ELR (cell line): ENCODE measurements at places on chromosomes 7 and 10.

GRCh38 chr10:36681751-36682632 is 443.4 kb upstream of the ANKRD30A start:
- peak; percentile 44 for DNase-seq

DNA sequence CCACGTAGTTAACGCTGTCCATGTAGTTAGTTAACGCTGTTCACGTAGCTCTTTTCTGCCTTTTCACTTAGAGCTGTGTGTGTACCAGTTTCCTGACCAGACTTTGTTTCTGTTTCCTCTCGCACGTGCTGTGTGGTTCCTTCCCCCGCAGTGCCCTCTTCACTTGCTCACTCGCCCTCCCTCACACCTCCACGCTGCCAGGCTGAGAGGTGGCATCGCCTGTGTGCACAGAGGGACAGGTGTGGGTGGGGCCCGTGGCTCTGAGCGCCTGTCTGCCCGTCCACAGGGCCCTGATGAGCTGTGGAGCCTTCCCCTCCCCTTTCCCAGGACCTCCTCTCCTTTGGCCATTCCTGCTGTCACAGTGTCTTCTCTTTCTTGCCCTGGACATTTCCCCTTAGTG is 30.6 kb downstream of the WDR37 start:
- DNase-seq: no peak

- no peak for DNase-seq
Measured at GRCh38 chr7:113880559-113880958, 38.2 kb downstream of the PPP1R3A start.

DNA sequence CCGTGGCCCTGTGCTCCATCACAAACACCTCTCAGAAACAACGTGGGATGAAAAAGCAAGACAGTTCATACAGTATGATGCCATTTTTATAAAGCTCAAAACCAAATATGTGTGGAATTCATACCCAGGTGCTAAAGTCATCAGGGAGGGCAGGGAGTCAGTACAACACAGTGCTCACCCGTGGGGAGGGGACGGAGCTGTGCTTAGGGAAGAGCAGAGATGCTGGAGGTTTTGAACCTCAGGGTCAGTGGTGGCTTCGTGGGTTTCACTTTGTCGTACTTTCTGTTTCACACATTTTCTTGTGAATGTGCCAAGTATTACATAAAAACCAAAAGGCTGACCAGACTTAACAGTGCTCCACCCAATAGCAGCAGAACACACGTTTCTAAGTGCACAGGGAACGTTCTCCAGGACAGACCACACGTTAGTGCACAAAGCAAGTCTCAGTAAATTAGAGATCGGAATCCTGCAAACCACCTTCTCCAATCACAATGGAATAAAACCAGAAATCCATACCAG is 21.2 kb downstream of the ZMIZ2 start:
- DNase-seq: peak; percentile 42

GRCh38 chr10:127923646-127924045 is 16.7 kb downstream of the PTPRE start:
- no peak for DNase-seq

DNA sequence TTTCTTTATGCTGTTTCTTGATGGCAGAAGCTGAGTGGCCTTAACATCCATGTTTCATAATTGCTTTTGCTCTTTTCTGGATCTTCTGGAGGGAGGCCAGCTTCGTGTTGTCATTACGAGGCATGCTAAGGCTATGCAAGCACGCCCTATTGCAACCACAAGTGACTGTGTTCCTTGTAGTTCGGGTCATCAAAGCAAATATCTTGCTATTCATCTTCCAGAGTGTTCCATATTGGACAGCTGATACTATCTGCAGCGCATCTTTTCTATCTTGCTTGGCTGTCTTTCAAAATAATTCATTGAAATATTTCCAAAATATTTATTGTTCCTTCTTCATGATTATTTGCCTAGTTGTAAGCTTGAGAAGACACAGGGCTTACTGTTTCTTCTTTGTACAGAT is 5.0 kb downstream of the EPHB6 start:
- peak; percentile 16 for DNase-seq

- DNase-seq: no peak
Measured at GRCh38 chr10:123896246-123896927, 4.8 kb upstream of the CPXM2 start.

GRCh38 chr7:116524221-116524608 is 621 bp upstream of the CAV1 start:
- no peak for DNase-seq

- peak; percentile 19 for DNase-seq
Measured at GRCh38 chr7:98285157-98286092, 3.9 kb downstream of the BRI3 start.

DNA sequence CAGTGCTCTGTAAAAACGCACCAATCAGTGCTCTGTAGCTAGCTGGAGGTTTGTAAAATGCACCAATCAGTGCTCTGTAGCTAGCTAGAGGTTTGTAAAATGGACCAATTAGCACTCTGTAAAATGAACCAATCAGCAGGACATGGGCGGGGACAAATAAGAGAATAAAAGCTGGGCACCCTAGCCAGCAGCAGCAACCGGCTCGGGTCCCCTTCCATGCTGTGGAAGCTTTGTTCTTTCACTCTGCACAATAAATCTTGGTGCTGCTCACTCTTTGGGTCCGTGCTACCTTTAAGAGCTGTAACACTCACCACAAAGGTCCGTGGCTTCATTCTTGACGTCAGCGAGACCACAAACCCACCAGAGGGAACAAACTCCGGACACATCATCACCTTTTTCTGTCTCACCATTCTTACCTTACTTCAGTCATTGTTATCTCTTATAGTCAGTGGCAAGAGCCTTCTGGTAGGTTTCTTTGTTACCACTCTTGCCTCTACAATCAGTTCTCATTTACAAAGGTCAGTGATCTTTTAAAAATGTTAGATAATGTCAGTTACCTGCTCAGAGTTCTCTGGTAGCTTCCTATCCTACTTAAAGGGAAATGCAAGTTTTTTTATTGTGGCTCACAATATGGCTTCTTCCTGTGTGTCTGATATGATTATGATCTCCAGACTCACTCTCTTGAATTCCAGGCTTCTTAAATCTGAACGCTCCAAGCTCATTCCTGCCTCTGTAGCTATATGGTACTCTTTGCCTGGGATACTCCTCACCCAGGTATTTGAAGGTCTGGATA is 4.5 kb downstream of the STAM start:
- DNase-seq: no peak

DNA sequence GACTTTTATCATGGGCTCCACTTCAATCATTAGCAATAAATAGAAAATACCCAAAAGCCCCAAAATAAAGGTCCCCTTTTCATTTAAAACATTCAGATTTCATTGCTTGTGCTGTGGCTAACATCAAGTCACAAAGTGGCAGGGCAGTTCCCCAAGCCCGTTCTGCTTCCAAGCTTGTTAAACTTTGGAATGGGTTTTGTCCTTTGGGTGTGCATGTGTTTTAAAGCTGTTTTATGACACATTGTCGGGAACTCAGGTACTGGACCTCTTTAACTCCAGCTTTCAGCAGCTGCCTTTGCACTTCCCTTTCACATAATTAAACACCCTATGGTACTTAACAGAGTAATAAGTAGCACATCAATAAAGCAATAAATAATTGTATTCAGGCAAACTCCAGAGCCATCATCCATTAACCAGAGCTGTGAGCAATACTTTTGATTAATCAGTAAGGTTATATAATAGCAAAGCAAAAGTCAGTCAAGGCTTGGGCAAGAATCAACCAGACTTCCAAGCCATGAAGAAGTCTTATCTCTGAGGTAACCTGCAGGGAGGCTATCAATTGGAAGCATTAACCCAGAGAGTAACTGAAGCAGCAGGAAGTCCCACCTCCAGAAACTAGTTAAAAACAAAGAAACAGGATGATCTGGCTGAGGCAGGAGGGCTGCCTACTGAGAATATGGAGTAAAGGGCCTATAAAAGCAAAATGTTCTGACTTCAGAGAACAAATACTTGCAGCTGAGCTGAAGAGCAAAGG is 56.1 kb upstream of the ARID5B start:
- DNase-seq: no peak

DNA sequence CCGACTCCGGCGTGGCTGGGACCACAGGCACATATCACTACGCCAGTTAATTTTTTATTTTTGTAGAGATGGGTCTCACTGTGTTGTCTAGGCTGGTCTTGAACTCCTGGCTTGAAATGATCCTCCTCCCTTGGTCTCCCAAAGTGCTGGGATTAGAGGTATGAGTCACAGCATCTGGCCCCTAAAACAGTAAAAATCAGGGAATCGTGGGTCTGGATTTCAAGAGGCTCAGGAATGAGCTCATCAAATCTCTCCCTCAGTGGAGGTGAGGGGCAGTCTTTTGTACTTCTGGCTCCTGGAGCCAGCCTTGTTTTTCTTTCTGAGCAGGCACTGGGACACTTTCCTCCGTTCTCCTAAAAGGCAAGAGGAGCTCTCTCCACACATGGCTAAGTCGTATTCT is 32.1 kb upstream of the RHEB start:
- no peak for DNase-seq

DNA sequence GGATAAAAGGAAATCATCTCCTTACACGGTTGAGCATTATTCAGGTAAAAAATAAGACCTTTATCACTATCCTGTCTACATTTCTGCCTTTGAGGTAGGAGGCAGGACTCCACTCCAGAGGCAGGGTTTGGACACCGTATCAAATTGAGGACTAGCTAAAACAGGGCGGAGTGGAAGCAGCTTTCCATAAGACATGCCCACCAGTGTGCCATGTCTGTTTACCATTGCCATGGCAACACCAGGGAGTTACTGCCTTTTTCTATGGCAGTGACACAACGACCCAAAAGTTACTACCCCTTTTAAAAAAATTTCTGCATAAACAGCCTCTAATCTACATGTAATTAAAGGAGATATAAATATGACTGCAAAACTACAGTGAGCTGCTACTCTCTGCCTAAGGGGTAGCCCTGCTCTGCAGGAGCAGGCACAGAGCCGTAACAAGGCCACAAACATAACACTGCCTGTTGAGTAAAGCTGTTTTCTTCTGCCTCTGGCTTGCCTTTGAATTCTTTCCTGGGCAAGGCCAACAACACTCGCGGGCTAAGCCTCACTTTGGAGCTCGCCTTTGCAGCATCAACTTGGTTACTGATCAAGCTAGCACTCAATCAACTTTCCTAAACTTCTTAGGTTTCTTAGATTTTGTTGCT is 26.5 kb downstream of the DGKB start:
- no peak for DNase-seq

DNA sequence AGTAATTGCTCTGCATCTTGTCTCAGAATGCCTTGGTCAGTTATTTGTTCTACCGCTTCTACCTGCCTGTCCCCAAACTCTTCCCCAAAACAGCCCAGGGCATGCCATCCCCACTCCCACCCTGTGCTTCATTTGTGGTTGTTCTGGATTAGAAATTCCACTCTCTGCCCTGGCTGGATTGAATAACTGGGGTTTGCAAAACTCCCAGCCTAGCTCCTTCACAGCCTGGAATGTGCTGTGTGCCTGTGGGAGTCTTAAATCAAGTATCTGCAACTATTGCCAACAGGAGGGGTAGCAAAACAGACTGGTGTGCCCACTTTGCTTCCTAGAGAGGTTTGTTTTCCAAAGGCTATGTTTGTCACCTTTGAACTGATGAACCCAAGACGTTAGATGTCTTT is 24.2 kb downstream of the TSPAN15 start:
- no peak for DNase-seq

- no peak for DNase-seq
Measured at GRCh38 chr7:140544388-140544826, 65.1 kb upstream of the MKRN1 start.

DNA sequence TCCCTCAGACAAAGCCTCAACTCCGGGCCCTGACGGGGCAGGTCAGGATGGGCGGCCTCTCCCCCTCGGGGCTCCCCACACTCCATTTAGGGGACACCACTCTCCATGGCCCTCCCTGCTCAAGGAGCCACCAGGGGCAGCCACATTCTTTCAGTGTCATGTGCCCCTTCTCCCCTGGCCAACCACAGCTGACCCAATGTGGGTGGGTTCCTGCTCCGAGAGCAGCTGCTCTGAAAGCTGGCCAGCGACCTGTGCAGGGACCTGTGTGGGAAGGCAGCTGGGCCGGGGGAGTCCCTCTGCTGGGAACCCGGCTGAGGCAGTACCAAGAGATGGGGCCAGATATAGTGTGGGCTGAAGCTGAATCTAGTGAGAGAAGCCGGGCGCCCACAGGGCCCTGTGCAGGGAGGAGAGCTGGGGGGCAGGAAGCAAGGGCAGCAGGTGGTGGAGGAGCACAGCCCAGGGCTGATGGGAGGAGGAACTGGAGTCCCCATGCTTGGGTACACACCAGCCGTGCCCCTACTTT is 40.6 kb upstream of the NPFFR1 start:
- DNase-seq: no peak

GRCh38 chr10:114408968-114409444 is 4.7 kb upstream of the AFAP1L2 start:
- DNase-seq: no peak

GRCh38 chr7:79241288-79242060 is 212.0 kb downstream of the MAGI2 start:
- peak; percentile 35 for DNase-seq

- DNase-seq: peak; percentile 58
Measured at GRCh38 chr7:30743371-30744074, 8.4 kb upstream of the INMT start.

DNA sequence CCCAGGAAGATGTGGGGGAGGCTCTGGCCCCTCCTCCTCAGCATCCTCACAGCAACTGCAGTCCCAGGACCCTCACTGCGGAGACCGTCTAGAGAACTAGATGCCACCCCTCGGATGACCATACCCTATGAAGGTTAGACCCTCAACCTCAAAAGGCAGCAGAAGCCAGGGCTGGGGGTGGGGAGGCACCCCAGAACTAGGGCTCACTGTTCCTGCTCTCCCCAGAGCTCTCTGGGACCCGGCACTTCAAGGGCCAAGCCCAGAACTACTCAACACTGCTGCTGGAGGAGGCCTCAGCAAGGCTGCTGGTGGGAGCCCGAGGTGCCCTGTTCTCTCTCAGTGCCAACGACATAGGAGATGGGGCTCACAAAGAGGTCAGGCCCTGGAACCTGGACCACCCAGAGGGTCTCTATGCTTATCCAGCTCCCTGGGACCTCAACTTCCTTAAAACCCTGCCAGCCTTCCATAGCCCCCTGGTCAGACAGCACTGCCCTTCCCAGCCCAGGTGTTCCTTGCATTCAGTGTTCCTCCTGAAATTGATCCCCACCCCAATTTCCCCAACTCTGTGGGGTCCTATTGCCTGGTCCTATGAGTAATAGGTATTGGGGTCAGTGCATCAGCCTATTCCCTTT is 3.7 kb downstream of the SEMA4G start:
- DNase-seq: no peak

DNA sequence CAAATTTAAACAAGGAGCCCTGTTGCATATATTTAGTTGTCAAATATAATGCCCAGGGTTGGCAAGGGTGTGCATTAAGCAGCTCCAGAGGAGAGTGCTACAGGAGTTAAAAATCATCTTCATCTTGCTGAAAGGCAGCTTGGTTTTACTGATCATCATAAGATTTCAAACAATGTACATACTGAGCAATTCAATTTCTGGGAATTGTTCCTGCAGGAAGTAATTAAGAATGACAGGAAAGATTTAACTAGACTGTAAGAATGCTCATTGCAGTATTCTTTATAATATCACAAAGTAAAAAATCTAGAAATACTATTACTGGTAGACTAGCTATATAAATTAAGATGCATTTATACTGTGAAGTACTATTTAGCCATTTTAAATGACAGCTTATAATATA is 153.6 kb downstream of the DYNC1I1 start:
- DNase-seq: no peak

GRCh38 chr10:45418417-45418848 is 44.4 kb downstream of the ALOX5 start:
- DNase-seq: no peak
